ENCODE measurements at places on chromosomes 1 and 21. TPM values are rescaled to one million over a fixed set of nuclear protein-coding genes. Genes with fewer than 3 reads are reported as not detected.

DNA sequence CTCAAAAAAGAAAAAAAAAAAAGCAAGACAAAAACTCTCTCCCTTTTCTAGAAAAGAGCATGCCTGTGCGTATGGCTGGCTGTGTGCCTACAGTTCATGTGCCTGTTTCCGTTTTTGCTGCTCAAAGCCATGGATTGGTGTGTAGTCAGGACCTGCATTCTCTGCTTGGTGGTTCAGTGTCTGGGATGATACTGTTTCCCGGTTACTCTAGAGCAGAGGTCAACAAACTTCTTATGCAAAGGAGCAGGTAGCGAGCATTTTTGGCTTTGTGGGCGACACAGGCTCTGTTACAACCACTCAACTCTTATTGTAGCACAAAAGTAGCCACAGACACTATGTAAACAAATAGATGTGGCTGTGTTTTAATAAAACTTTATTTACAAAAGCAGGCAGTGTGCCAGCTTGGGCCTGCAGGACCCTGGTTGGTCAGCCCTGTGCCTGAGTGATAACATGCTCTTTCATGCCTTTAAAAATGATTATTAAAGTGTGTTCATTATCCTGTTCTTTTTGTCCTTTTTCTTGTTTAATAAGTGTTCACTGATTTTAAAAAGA is 524.2 kb downstream of the KIF26B start:
- peak; percentile 49 for DNase-seq

The TRNP1 gene
- 1.7 TPM for total RNA-seq

DNA sequence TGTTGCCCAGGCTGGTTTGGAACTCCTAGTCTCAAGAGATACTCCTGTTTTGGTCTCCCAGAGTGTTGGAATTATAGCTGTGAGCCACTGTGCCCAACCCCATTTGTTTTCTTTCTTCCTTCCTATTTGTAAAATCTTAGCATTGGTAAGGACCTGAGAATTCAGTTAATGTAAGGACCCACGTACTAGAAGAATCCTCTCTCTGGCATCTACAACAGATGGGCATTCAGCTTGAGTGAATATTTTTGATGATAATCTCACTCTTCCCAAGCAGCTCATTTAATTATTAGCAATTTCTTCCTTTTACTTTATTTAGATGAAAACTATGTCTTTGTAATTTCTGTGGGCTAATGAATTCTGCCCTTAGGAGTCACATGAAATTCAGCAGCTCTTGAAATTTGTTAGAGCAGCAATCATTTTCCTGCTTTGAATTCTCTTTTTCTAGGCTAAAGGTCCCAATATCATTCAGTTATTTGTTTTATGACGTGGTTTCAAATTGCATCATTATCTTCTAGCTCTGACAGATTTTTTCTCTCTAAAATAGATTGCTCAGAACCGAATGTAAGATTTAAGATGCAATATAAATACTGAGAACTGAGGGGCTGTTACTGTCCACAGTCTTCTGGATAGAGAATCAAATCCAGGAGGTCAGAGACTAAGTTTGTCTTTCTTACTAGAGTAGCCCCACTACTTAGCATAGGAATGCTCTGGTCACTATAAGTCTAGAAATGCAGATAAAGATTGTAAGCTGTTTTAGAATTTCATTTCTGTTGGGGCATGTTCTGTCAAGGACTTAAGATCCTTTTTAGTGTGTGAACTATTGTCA is 59.4 kb downstream of the EPB41 start:
- DNase-seq: no peak

DNA sequence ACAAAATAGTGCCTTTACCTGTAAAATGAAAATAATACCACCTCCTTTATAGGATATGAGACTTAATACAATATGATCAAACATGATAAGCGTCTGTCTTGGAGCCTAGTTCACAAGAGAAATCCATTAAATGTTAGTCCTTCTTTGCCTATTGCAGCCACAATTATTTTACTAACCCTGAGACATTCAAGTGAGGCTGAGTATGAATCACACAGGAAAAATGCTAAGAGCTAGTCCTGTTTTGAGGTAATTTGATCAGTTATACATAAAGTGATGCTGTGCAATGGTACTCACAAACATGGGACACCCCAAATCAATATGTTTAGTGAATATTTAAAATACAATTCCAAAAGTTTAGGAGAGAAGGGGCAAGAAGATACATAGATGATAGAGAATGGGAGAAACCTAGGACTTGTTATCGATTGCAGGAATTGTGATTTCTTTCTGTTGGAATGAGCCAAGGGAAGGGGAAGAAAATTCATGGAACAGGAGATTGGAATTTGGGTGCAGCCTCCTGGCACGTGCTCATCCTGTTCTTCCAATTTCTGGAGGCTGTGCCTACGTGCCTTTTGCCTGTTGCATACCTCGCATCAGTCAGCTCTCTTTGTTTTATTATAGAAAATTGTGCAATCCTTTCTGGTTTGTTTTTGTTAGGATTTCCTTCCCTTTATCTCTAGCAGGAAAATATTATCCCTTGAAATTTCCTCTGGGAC is 39.9 kb upstream of the BACH1 start:
- no peak for DNase-seq

- no peak for DNase-seq
These were observed 44.7 kb upstream of the GOLT1A start for GRCh38 chr1:204258213-204259115.

The ANGPTL3 gene
- not detected for total RNA-seq

- no peak for DNase-seq
These were observed 78.7 kb downstream of the PIK3R3 start for GRCh38 chr1:46053734-46054133.

The CLEC20A gene
- total RNA-seq: not detected

DNA sequence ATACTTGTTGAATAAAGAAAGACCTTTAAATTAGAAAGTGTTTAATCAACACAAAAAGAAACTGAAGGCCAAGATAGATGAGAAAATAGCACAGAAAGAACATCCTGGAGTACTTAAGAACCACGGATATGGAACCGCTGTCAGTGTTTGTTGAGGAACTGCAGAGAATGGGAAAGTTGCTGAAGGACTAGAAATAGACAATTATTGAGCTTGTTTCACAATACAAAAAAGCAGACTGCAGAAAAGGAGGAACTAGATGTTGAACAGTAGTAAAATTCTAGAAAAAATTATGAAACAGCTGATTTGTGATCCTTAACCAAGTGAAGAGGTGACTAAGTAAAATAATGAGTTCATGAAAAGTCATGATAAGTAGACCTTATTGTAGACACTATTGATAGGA is 29.7 kb downstream of the MYSM1 start:
- no peak for DNase-seq

The KIAA0040 gene
- total RNA-seq: 69.7 TPM

The NFASC gene
- 11.5 TPM for total RNA-seq

DNA sequence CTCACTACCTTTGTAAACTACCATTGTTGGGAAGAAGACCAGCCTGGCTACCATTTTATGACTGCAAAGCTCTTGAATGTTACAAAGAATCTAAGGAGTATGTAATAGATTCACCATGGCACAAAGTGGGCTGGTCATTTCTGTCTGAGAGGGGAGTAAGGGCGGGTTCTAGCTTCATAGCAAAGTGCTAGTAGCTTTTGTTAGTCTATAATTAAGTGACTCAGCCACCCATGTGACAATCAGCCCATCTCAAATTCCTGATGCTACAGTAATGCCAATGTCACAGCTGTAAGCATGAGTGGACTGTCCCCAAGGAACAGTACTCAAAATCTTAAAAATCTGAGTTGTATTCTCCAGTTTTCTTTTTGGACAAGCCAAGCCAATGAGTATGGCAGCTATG is 15.4 kb upstream of the OTUD3 start:
- no peak for DNase-seq
